ENCODE measurements at places on chromosomes 3 and 15.

DNA sequence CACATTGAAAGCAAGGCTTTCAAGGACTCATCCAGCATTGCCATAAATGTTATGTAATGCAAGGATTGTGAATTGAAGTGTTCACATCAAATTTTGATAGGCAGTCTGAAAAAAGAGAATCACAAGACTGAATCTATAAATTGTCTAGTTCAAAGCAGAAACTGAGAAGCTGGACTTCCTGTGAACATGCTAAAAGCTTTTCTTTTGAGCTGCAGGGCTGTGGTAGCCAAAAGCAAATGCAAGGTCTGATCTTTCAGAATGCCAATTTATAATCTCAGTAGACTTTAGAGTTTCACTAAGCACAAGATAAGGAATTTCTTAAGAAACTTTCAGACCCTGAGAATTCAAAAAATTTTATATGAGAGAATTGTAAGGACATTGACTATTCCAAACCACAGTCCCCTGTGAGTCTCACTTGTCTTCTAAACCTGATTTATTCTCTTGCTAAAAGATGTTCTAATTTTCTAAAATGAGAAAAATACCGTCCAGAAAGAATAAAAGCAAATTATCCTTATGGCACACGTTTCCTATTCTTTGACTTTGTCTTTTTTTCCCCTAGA is 1700.3 kb downstream of the OTOL1 start:
- no peak for DNase-seq

DNA sequence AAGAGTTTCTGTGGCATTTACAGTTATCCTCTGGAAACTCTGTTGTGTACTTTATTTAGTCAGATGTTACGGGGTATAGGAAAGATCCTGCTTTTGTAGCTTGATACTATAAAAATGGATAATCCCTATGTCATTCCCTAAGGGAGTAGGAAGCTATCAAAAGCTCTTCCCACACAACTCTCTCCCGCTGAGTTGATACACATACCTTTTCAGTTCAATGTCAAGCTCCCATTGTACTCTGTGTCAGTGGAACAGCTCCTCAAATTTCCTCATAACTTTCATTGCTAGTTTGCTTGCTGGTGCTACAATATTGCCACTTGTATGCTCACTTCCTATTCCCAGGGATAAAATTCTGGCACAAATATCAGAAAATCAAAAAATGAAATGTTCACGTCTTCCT is 893.3 kb upstream of the GBE1 start:
- DNase-seq, result no peak

- DNase-seq, result no peak
These were observed 8.6 kb downstream of the GLT8D1 start for GRCh38 chr3:52696830-52697631.

- DNase-seq, result no peak
These were observed 55.6 kb downstream of the LYSMD4 start for GRCh38 chr15:99677540-99678134.

DNA sequence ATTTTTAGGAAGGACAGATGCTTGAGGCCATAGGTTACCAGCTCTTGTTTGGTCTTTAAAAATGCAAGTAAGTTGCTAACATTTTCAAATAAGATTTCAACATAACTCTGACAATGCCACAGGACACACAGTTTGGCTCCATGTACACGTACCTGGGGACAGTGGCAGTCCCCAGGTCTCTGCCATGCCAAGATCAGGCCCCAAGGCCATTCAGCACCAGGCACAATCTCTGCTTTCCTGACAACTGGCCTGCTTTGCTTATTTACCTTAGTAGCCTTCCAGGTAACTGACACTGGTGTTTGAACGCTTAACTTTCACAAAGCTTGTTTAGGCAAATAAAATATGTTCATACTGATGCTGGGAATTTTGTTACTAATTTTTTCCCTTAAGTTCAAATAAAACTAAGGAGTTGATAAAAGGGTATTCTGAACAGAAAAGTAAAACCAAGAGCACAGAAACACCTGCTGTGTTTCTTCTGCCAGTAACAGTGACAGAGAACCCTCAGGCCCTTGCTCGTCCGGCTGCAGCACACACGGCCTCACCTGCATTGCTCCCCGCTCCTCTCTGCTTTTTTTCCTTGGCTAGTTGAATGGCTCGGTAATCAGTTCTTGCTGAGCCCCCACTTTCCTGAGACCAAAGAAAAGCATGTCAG is 16.5 kb downstream of the ZXDC start:
- no peak for DNase-seq

- DNase-seq, result no peak
These were observed 94.7 kb upstream of the PLXND1 start for GRCh38 chr3:129701161-129701560.

GRCh38 chr3:61828184-61828874 is 267.0 kb downstream of the PTPRG start:
- DNase-seq, result no peak

- peak; percentile 35 for DNase-seq
These were observed 644 bp upstream of the NGLY1 start for GRCh38 chr3:25783661-25784512.

DNA sequence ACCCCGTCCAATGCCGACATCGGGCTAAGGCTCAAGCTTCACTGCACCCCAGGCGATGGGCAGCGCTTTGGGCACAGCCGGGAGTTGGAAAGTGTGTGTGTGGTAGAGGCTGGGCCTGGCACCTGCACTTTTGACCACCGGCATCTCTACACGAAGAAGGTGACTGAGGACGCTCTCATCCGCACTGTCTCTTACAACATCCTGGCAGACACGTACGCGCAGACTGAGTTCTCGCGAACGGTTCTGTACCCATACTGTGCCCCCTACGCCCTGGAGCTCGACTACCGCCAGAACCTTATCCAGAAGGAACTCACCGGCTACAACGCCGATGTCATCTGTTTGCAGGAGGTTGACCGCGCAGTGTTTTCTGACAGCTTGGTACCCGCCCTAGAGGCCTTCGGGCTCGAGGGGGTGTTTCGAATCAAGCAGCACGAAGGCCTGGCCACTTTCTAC is 1.0 kb downstream of the PDE12 start:
- DNase-seq, result peak; percentile 16

DNA sequence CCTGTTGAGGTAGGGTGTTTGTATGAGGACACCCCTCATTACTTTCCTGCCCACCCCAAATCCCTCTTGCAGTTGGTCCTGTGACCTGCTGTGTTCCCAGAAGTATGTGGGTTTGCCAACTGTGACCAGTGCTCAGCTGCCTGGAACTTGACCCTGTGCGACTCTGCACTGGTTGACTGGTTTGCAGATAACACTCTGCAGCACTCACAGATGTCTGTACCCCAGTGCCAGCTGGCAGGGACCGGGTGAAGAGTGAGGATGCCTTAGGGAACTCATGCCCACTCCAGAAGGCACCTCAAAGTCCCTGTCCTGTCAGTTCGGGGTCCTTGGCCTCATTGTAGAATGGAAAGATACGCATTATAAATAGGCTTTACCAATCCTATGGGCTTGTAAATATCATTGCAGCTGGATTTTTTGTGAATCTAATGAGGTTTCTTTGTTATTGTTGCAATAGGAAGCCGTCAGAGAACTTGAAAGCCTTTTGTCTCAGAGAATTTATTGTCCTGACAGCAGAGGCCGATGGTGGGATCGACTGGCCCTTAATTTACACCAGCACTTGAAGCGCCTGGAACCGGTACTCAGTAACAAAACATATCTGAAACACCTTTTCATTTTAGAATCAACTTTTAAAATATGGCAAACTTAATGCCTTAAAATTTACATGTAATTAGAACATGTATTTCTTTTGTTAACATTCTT is 18.2 kb downstream of the FAN1 start:
- DNase-seq, result peak; percentile 39

DNA sequence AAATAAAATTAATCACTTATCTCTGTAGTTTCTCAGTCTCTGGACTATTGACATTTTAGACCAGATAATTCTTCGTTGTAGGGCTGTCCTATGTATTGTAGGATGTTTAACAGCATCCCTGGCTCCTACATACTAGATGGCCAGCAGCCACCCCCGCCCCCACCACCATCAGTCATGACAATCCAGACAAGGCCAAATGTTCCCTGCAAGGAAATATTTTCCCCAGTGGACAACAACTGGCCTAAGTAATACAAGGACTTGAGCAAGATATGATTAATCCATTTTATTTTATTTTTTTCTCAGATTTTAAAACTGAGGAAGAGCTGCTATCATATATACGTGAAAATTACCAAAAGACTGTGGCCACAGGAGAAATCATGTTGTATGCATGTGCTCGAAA is 23.8 kb downstream of the TICRR start:
- DNase-seq, result no peak

GRCh38 chr3:154151969-154152368 is 30.8 kb downstream of the ARHGEF26 start:
- DNase-seq, result peak; percentile 32

GRCh38 chr3:5428607-5429516 is 241.4 kb downstream of the EDEM1 start:
- no peak for DNase-seq

GRCh38 chr3:49013738-49014660 is 4.4 kb downstream of the DALRD3 start:
- no peak for DNase-seq

DNA sequence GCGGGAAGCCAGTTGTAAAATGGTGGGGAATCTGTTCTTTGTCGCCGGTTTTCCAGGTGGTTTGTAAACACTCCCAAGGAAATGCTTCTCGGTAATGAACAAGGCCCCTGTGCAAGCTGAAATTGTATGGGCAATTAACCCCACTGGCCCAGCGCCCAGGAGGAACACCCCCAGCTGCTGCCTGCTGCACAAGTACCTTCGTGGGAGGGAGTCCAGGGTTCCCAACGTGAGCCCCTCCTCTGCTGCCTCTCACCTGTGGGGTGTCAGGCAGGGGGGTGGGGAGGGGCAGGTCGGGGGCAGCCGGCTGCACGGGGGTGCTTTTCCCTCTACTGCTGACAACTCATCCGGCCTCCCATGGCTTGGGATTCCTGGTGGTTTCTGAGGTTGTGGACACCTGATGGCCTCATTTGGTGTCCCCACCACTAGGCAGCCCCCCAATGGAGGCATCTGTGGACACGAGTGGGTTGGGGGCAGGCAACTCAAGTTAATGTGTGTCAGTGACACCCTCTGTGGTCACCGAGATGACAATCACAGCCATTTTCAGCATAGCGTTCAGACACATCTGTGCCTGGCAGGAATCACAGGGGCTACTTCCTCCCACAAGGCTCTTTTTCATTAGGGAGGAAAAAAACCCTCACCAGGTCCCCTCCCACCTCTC is 35.6 kb upstream of the PRR23E start:
- no peak for DNase-seq

GRCh38 chr3:47476330-47476626 is 537 bp upstream of the SCAP start:
- no peak for DNase-seq

DNA sequence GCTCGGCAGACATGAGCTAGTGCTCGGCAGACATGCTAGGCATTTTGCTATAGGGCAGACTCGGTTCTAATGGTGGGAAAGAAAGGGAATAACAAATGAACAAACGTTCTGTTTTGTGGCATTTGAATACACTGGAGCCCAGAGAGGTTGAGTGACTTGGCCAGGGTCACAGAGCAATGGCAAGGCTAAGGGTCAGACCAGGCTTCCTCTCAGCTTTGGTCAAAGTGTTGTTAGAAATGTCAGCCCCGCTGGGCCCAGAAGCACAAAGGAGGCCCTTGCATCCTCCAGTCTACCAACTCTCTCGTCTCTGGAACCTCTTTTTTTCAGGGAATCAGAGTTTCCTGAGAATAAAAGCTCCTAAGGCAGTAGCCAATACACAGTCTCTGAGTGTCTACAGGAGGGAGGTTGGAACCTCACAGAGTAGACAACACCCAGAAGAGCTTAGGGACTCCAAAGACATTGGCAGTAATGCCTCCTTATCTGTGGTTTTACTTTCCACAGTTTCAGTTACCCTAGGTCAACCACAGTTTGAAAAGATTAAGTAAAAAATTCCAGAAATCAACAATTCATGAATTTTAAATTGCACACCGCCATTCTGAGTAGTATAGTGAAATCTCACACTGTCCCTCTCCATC is 47.3 kb downstream of the SSUH2 start:
- no peak for DNase-seq

DNA sequence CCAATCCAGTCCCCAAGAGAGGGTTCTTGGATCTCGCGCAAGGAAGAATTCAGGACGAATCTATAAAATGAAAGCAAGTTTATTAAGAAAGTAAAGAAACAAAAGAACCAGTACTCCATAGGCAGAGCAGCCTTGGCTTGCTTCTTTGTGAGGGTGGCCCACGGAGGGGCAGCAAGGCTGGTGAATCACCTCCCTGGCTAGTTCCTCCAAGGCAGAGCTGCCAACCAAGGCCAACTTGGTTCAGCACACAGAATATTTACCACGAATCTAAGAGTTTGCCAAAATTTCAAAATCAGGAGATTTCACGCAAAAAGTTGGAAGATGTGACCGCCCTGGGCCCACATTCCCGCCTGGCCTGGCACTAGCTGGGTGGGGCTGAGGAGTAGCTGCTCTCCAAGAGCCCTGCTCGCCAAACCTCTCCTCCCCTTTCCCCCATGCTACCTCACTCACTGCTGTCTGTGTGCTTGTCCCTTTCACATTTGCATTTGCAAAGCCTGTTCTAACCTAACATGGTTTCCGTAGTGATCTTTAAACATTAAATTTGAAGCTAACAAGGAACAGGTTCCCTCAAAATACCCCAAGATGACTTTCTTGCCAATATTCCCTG is 26.2 kb upstream of the DCUN1D1 start:
- no peak for DNase-seq

All from skeletal muscle cell (primary cell).